ENCODE measurements at places on chromosomes 5 and 9.

- no peaks in the 10 kb centered on the region for H3K27me3 ChIP-seq
- H3K36me3 ChIP-seq: no peaks in the 10 kb centered on the region
- no peak overlapping the region for H3K4me3 ChIP-seq
- DNase-seq: no peak
- no peak overlapping the region for H3K27ac ChIP-seq
Measured at GRCh38 chr9:9924376-9924775, 688.4 kb downstream of the PTPRD start.

DNA sequence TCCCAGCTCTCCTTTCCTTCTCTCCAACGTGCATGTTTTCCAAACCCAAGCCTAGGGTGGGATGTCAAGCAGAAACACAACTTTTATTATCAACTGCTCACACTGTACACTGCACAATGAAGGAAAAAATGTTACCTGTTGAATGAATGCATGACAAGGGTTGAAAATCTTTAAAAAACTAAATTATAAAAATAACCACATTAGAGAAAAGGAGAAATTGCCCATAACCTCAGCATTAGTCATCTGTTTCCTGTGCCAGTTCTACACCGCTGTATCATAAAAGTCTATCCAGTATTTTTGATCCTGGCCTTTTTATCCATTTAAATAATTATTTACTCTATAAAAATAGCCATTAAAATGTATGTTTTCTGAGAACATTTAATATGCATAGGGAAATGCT lies 101.1 kb downstream of the APBA1 start:
- no peak for DNase-seq
- no peak overlapping the region for H3K4me3 ChIP-seq
- H3K4me1 ChIP-seq: peaks cover 2% of the 10 kb centered on the region
- H3K27me3 ChIP-seq: no peaks in the 10 kb centered on the region

DNA sequence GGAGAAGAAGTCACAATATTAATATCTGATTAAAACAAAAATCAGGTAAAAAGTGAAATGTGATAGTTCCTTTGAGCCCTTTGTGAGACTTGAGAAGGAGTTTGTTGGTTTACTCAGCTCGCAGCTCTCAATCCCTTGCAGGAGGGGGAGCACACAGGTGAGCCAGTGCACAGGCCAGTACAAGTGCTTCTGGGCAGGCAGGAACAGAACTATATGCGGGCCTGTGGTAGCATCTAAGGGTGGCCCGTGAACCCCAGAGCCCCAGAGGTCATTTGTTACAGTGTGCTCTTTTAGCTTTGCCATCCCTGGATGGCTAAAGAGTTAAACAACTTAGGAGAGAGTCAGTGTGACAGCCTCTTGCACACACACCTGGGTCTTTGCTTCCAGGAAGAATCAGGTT lies 215.3 kb upstream of the EDIL3 start:
- H3K36me3 ChIP-seq: no peaks in the 10 kb centered on the region
- DNase-seq: no peak
- H3K4me3 ChIP-seq: no peak overlapping the region
- H3K4me1 ChIP-seq: no peaks in the 10 kb centered on the region

- H3K27ac ChIP-seq: no peak overlapping the region
- H3K4me3 ChIP-seq: no peak overlapping the region
- no peaks in the 10 kb centered on the region for H3K27me3 ChIP-seq
- DNase-seq: peak; percentile 60
- H3K36me3 ChIP-seq: no peaks in the 10 kb centered on the region
- H3K4me1 ChIP-seq: no peaks in the 10 kb centered on the region
Measured at GRCh38 chr9:135864447-135865049, 42.8 kb downstream of the CAMSAP1 start.

GRCh38 chr9:127535834-127536233 lies 76.2 kb upstream of the STXBP1 start:
- no peak overlapping the region for H3K4me3 ChIP-seq
- no peaks in the 10 kb centered on the region for H3K4me1 ChIP-seq
- no peak for DNase-seq
- no peaks in the 10 kb centered on the region for H3K27me3 ChIP-seq
- peak overlapping the region; percentile 9 for H3K27ac ChIP-seq
- H3K36me3 ChIP-seq: no peaks in the 10 kb centered on the region

GRCh38 chr5:20231040-20231439 lies 243.0 kb upstream of the CDH18 start:
- no peaks in the 10 kb centered on the region for H3K27me3 ChIP-seq
- no peaks in the 10 kb centered on the region for H3K4me1 ChIP-seq
- DNase-seq: no peak
- no peaks in the 10 kb centered on the region for H3K36me3 ChIP-seq
- H3K4me3 ChIP-seq: no peak overlapping the region
- H3K27ac ChIP-seq: no peak overlapping the region

- no peak overlapping the region for H3K27ac ChIP-seq
- no peaks in the 10 kb centered on the region for H3K36me3 ChIP-seq
- no peaks in the 10 kb centered on the region for H3K4me1 ChIP-seq
- no peak overlapping the region for H3K4me3 ChIP-seq
- no peaks in the 10 kb centered on the region for H3K27me3 ChIP-seq
- DNase-seq: no peak
Measured at GRCh38 chr5:151180291-151180690, 22.7 kb upstream of the ANXA6 start.

Measured in kidney (tissue), 22 donors.